ENCODE measurements at places on chromosomes 1 and 21.

DNA sequence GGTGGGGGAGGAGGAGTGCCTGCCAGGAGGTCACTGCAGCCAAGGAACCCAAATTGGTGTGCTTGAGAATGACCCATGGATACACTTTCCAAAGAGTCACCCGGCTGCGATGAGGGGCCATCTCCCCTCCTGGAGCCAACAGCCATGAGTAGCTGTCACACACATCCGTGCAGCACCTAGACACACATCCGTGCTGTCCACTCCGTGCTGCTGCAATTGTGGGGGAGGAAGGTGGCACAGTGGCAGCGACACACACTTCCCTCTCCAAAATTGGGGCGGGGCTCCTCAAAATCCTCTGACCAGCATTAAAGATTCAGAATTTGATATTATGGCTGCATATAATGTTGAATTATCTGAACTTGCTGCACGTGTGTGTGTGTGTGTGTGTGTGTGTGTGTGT lies 15.8 kb downstream of the TP73 start:
- no peak for DNase-seq

DNA sequence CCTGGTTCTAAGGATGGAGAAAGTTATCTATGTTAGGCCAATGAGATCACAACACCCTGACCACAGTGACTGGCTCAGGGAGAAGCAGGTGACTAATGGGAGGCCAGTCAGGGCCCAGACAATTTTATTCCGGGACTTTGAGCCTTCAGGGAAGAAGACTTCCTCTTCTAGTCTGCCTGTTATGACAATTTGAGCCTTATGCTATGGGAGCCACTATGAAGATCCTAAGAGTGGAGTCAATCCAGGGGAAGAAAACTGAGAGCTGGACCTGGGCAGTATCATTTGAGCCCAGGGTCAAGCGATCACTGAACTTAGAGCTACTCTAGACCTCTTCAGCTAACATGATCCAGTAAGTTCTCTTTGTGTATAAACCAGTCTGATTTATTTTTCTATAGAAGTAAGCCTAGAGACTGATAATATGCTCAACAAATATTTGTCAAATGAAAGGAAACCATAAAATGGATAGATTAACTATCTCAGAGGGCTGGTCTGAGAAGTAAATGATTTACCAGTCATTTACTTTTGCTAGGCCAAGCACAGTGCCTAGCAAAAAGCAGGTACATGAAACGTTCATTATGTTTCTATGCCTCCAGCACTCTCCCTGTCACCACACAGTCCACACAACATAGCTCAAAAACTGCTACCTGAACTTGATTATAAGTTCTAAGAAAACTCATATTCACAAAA lies 4.2 kb upstream of the C1orf141 start:
- no peak for DNase-seq

DNA sequence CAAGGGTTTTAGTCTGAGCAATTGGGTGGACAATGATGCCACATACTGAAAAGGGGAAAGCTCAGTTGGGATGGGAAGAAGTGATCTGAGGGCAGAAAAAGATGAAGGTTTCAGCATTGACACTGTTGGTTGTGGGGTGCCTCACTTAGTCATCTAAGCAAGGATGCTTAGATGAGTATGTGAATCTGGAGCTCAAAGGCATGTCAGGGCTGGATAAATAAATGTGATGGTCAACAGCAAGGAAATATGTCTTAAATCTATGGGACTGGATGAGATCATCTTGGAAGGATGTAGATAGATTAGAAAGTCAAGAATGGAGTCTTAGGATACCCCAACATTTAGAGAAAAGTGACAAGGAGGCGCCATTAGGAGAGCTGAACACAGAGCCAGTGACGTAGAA lies 114.6 kb downstream of the ZBTB18 start:
- no peak for DNase-seq

DNA sequence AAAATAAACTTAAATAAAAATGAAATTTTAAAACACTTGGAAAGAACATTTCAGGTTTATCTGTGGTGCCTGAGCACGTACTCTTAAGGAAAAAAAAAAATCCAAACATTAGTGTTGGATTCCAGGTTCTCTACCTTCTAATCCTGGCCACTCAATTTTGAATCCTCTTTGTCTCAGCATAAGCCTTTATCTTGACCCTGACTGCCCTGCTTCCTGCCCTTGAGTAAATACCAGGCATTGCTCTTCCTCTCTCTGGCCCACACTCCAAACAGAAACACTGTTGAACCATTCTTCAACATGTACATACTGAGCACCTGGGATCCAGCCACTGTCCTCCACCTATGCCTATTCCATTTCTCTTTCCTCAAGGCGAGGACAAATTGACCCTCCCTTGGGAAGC lies 11.4 kb upstream of the VANGL1 start:
- DNase-seq = no peak

GRCh38 chr1:153565529-153566374 lies at the start of gene S100A2:
TSS of gene S100A2 (minus strand) at chr1:153565844. CDS start at chr1:153563877, 1,967 bp downstream.
- DNase-seq = peak; percentile 77

GRCh38 chr21:26715878-26716506 lies 129.2 kb downstream of the ADAMTS1 start:
- DNase-seq = peak; percentile 8

DNA sequence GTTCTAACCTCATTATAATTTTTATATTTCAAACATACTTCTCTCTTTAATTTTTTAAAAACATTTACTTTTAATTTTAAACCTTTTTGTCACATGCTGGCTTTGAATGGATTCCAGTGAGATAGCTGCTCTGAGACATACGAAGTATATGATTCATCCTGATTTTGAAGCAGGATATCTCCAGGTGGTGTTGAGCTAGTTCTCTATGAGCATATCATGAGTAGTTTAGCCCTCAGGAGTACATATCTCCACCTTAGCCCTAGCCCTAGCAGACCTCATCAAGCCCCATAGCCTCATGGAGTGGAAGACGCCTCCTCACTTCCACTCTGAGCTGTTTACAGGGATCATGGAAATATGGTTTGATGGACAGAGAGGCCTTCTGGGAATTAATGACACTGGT lies 183.2 kb upstream of the C21orf91 start:
- no peak for DNase-seq

DNA sequence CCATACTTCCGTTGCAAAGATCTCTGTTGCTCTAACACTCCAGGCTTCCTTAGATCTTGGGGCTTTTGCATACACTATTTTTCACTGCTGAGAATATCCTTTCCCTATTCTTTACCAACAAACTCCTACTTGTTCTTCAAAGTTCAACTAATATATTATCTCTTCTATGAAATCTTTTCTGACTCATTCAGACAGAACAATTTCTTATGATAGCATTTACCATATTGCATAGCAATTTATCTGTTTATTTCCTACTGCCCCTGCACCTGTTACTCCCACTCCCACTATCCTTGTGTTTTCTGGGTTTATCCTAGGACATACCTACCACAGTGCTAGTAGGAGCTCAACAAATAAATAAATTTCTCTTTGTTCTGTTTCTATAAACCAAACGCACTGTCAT lies 11.0 kb downstream of the GADD45A start:
- no peak for DNase-seq

DNA sequence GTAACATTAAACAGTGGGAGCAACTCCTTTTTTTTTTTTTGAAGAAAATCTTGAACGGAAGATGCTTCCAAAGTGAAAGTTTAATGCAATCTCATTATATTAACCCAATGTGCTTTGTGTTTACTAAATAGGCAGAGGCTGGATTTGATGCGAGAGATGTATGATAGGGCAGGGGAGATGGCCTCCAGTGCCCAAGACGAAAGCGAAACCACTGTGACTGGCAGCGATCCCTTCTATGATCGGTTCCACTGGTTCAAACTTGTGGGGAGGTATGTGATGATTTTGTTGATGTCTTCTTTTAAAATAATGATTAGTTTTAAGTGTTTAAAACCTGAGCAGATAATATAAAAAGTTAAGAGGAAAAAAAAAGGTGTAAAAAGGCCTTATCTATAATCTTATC lies 74.2 kb upstream of the PGD start:
- DNase-seq = no peak

DNA sequence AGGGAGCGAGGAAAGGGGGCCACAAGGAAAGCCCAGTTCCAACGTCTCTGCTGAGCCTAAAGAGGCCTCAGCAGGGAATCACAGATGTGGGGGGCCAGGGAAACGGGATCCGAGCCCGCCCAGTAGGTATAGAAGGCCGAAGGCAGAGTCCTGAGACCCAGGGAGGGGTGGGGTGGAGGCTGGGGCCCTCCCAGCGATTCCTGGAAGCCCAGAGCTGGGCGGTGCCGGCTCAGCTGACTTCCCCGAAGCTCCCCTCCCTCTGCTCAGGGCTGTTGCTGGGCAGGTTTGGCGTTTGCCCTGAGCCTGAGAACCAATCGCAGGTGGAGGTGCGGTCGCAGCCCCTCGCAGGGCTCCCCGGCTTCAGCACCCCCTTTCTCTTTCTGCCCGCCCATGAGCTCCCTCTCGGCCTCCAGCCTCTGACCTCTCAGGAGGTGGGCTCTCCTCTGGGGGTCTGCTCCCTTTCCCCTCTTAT lies 12.8 kb downstream of the ADAMTSL4 start:
- peak; percentile 93 for DNase-seq

- DNase-seq = no peak
Measured at GRCh38 chr1:34915521-34915920, 13.9 kb downstream of the DLGAP3 start.

DNA sequence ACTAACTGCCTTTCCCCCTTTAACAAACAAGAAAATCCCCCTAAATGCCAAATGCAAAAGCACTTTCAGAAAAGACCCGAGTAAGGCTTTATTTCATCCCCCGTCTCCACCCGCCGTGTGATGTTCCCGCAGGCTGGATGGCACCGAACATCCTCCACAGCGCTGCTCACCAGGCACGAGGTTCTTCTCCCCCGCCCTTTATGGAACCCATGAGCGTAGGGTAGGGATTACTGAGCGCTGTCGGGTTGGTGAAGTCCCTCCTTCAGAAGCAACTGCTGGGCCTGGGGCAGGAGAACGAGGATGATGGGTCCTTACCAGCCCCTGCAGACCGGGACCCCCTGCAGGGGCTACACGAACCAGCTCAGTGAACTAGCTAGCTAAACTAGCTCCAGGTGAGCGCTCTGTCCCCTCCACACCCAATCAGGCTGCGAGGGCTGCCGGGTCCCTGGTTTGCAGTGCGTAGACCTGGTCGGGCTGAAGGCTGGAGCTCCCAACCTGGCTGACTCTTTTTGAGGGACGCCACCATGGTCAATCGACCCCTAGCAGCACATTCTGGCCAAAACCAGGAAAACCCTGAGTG lies 80.4 kb downstream of the ITPKB start:
- DNase-seq = no peak

- DNase-seq = no peak
Measured at GRCh38 chr1:77175230-77175844, 43.9 kb downstream of the PIGK start.

DNA sequence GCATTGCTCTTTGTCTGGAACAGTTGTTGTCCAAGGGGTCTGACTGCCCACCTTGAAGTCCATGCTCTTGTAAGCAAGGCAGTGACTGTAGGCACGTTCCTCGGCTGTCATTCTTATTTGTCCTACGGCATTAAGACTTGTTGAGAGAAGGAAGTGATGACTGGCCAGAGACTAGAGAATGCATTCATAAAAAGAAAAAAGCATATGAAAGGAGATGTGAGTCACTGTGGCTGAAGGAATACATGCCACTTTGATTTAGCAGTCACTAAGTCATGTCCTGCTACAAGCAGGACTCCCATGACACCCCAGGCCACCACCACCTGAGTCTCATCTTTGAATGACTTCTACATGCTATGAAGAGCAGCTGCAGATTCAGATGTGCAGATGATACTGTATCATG lies 50.5 kb downstream of the CNN3 start:
- DNase-seq = no peak

- no peak for DNase-seq
Measured at GRCh38 chr1:226733304-226733703, 5.8 kb downstream of the ITPKB start.

- no peak for DNase-seq
Measured at GRCh38 chr1:51997974-51998382, 7.5 kb upstream of the RAB3B start.
